ENCODE measurements at places on chromosomes 13 and 19.

GRCh38 chr19:2097203-2097885 is 629 bp downstream of the IZUMO4 start:
- DNase-seq = no peak

DNA sequence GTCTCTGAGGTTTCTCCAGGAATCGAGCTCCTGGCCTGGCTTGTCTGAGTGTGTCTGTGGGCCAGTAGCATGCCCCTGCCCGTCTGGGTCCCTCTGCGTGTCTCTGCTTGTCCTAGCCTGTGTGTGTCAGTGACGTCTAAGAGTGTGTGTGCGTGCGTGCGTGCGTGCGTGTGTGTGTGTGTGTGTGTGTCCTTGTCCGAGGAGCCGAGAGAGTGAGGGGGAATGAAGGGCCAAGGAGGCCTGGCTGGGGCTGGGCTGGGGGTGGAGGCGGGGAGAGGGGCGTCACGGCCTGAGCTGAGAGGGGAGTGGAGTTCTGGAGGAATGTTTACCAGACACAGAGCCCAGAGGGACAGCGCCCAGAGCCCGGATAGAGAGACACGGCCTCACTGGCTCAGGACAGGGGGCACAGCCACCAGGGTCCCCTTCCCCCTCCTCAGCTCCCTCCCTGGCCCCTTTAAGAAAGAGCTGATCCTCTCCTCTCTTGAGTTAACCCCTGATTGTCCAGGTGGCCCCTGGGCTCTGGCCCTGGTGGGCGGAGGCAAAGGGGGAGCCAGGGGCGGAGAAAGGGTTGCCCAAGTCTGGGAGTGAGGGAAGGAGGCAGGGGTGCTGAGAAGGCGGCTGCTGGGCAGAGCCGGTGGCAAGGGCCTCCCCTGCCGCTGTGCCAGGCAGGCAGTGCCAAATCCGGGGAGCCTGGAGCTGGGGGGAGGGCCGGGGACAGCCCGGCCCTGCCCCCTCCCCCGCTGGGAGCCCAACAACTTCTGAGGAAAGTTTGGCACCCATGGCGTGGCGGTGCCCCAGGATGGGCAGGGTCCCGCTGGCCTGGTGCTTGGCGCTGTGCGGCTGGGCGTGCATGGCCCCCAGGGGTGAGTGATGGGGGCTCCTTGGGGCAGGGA is at the start of gene AXL:
Gene AXL, plus strand, starts transcription at position 609 of the 893 bp plus-strand sequence. Its CDS starts 170 bp downstream, at position 779.
- DNase-seq = no peak

DNA sequence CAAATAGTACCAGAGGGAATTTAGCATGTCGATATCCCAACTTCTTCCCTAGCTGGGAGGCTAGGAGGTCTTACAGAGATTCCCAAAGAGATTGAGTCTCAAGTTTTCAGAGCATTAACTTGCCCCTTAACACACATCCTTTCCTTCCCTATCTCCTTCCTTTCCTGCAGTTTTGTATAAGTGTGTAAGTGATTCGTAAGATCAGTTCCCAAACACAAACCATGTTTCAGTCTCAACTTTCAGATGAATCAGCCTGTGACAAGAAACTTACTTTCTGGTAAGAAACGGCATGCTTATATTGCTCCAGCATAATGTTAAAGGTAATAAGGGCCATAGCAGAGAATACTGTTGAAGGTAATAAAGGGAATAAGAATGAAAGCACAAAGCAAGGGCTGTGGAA is 472.2 kb downstream of the LIG4 start:
- DNase-seq = no peak

- no peak for DNase-seq
These were observed 65.2 kb upstream of the LRCH1 start for GRCh38 chr13:46487748-46488147.

GRCh38 chr13:99894105-99894839 is 77.3 kb downstream of the ZIC5 start:
- DNase-seq = no peak

DNA sequence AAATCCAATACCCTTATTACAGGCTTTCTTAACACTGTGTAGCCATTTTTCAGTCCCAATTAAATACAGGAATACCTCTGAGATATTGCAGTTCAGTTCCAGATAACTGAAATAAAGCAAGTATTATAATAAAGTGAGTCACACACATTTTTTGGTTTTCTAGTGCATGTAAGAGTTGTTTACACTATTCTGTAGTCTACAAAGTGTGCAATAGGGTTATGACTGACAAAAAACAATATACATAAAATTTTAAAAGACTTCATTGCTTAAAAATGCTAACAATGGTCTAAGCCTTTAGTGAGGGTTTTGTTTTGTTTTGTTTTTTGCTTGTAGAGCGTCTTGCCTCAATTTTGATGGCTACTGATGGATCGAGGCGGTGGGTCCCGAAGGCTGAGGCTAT is 434.4 kb upstream of the NBEA start:
- no peak for DNase-seq

Measured in NCI-H510A treated with DMSO at 0.1 percent for 48 hours (cell line).